Heart left ventricle (tissue), 16 donors: ENCODE measurements at places on chromosomes 7 and 10.

GRCh38 chr7:128177768-128178550, 63.1 kb upstream of the LEP start:
- no peak for DNase-seq

GRCh38 chr10:69829775-69830174, 28.1 kb downstream of the COL13A1 start:
- DNase-seq, result no peak

- no peak for DNase-seq
These were observed 11.3 kb downstream of the PLCE1 start for GRCh38 chr10:94005050-94005449.

DNA sequence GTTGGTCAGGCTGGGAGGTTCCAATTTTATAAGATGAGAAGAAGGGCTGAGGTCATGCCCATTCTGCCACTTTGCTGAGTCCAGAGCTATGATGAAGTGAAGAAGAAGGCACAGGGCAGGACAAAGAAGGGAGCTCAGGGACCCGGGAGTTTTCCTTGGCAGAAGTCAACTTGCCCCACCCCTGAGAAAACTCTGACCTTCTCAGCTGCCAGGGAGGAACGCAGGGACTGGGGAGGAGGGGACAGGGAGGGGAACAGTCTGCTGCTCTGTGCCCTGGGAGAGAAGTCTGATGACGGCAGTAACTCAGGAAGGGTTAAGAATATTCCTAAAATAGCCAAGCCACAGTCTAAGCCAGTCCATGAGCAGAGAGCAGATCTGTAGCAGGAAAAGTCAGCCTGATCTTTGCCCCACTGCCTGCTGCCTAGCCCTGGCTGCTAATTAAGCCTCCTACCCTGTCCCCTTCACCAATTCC, 11.7 kb downstream of the ADIRF start:
- peak; percentile 58 for DNase-seq

DNA sequence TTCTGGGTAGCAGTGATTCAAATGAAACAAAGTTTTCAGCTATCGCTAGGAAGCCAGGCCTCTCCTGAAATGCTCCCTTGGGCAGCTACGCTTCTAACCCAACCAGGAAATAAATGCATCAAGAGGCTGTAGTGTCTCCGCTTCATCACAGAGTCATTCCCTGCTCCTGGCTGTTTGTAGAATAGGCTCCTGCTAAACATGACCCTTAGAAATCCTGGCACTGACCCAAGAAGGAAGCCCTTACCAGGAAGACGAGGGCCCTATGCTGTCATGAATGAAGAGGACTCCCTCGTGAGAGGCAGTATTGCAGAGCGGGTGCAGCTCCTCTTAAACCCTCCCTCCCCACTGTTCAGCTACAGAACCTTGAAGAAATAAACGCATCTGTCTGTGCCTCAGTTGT, 48.3 kb downstream of the NOD1 start:
- DNase-seq, result no peak

DNA sequence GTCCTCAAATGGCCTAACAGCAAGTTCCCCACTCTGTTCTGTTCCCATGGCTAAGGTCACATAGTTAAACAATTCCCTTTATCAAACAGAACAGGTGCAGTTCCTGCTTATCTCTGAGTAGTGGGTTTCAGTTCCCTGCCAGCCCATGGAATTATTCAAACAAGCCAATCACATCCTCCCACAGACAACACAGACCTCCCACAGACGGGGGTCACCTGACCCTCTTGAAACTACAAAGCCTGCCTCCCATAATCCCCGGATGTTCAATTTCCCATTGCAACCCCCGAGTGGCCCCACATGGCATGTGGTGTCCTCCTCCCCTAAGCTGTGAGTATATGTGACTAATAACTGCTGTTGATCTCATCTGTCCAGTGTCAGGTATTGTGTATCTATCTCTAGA, 64.1 kb downstream of the TMEM168 start:
- no peak for DNase-seq

GRCh38 chr10:34504534-34504933, 310.6 kb downstream of the PARD3 start:
- DNase-seq, result no peak

DNA sequence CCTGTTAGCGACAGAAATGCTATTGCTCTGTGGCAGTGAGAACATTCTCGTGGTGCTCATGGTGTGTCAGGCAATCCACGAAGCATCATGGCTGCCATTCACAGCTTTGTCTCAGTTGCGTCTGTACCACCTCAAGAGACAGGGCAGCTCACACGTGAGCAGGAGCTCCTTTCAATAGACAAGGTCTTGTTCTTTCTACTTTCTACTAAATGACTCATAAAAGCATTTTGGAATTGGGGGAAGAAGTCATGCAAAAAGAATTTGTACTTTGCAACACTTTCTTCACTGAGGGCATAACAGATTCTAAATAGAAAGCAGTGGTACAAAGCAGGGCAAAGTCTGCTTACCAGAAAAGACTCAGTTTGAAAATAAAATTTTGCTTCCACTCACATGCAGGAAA, 638.5 kb downstream of the PHTF2 start:
- DNase-seq, result no peak

DNA sequence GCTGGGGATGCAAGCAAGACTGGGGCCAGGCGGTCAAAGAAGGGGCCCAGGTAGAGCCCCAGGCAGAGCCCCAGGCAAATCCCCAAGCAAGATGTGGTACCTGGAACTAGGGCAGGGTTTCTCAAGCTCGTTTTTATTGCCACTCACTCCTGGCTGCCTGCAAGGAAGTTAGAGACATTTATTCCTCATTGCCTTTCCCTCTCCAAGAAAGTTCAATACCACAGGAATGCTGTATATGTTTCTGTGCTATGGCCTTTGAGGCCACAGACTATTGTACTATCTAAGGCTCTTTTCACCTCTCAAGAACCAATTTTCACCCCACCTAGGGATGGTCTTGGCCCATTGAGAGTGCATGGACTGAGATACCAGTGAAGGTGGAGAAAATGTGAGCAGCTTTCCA, 71.3 kb downstream of the TACC2 start:
- no peak for DNase-seq

- DNase-seq, result no peak
These were observed 7.3 kb downstream of the C7orf57 start for GRCh38 chr7:48042636-48043035.

DNA sequence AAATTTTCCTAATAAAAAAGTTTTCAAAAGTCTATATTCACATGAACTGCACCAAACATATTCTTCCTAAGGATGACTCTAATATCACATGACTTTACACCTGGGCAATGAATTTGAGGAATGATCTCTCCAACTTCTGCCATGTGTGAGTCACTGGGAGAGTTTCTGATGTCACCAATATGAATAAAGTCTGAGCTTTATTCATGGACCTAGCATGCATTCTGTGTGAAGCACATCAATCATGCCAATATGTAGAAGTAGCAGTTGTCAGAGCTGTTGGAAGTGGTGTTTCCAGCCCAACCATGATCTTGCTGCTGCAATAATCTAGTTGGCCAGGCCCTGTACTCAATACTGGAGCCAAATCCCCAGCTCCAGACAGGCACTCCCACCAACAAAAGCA, 91.7 kb upstream of the IFRD1 start:
- DNase-seq, result no peak

GRCh38 chr10:50538555-50539398, 85.0 kb downstream of the SGMS1 start:
- peak; percentile 35 for DNase-seq

DNA sequence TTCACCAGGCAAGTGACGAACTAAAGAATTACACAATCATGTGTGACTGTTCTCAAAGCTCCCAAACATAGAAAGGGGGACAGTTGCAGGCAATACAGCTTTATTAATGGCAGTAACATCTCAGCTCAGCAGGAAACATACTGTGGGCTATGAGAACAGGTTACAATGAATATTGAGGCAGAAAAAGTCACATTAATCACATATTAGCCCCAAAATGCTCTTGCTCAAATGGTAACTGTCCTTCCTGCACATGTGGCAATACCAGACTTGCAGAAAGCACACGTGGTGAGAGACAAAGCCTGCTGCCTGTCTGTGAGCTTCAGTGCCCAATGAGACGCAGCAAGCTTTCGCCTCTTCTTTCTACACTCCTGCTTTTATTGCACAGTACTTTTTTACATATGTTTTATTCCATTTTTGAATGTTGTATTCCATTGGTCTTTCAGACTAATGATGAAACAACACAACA, 104.9 kb upstream of the ACBD5 start:
- DNase-seq, result no peak

- no peak for DNase-seq
These were observed 66.3 kb upstream of the ETV1 start for GRCh38 chr7:14055813-14056212.

DNA sequence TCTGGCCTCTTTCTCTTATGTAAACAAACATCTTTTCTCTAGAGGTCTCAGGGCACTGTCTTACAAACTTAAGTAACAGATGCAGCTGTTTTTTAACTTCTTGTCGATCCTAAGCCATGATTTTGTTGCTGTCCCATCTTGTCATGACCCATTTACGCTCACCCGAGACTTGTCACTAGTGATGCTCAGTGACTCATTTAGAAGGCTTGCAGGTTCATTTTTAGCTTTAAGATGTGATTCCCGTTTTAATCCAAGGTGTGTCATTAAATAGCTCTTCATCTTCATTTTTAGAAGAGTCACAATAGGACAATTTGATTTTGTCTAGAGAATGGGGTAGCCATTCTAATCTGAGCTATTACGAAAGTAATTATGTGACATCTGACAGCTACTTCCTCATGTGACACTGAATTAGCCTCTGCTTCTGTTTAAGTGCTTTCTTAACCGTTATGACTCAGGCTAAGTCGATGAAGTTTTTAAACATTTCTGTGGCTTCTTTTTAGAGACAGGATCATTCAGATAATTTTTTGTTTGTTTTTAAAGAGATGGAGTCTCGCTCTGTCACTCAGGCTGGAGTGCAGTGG, 42.7 kb downstream of the SPDYE5 start:
- no peak for DNase-seq

GRCh38 chr7:71389976-71390375, 258.0 kb downstream of the GALNT17 start:
- DNase-seq, result no peak
